ENCODE measurements at places on chromosomes 6 and 20.

- no peak for DNase-seq
These were observed 524.3 kb downstream of the PRKN start for GRCh38 chr6:162203287-162203686.

DNA sequence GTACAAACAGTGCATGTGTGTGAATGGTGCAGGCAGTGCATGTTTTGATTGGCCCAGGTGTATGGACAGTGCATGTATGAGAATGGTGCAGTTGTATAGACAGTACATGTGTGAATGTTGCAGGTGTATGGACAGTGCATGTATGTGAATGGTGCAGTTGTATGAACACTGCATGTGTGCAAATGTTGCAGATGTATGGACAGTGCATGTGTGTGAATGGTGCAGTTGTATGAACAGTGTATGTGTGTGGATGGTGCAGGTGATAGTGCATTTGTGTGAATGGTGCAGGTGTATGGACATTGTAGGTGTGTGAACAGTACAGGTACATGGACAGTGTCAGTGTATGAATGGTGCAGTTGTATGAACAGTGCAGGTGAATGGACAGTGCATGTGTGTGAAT lies 4.0 kb upstream of the KLHL31 start:
- DNase-seq = no peak

GRCh38 chr6:110484321-110484720 lies 7.9 kb upstream of the SLC22A16 start:
- DNase-seq = no peak

GRCh38 chr20:51140671-51141070 lies 117.8 kb upstream of the KCNG1 start:
- peak; percentile 23 for DNase-seq

DNA sequence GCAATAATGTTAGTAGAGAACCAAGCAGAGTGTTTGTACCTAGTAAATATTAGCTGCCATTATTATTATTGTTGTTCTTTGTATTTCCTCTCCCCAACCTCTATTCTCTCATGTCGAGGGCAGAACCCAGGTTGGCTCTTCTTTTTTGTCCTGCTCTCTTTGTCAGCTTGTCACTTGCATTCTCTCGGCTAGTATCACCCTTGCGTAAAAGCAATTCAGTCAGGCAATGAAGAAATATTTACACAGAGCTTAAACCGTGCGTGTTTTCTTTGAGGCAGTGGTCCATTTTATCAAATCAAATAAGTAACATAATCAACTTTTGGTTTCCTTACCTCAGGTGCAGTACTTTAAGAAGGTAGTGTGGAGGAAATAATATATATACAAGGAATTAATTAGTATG lies 83.9 kb downstream of the TULP4 start:
- DNase-seq = no peak

DNA sequence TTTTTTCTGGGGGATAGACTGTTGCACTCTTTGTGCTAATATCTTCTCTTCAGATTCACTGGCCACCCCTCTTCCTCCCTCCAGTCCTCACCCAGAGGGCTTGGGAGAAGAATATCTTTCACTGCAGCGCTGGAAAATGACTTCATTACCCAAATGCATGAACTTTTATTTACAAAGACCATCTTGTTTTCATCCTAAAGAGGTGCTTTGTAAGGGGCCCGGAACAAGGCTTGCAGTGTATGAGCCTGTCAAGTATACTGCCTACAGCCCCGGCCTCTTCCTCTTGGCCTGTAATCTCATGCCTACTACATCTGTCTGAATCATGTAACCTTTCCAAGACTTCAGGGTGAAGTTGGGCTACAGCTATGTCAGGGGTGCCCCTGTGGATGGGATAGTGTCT lies 554 bp upstream of the LAMA4 start:
- DNase-seq = no peak

DNA sequence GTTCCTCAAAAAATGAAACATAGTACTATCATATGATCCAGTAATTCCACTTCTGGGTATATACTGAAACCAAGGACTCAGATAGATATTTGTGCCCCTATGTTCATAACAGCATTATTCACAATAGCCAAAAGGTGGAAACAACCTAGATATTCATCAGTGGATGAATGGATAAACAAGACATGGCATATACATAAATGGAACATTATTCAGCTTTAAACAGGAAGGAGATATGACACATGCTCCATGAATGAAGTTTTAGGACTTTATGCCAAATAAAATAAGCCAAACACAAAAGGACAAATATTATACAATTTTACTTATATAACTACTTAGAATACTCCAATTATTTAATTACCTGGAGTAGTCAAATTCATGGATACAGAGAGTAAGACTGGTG lies 16.4 kb downstream of the PLCB1 start:
- no peak for DNase-seq

DNA sequence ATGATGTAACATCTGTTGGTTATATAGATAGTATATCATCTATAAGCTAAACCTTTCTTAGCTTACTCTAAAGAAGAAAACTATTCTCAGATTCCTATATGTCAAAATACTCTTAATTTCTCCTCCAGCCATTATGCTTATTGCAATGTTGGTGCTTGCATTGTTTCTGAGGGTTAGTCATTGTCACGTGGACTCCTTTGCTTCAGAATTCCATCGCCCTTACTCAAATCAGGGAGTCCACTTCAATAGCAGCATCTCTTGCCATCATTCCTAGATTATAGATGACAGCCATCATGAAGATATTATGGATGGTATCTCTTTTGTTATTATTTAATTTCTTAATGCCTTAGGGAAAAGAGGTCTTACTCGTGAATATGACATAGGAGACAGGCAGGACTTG lies 776.1 kb downstream of the TENT5A start:
- DNase-seq = no peak

DNA sequence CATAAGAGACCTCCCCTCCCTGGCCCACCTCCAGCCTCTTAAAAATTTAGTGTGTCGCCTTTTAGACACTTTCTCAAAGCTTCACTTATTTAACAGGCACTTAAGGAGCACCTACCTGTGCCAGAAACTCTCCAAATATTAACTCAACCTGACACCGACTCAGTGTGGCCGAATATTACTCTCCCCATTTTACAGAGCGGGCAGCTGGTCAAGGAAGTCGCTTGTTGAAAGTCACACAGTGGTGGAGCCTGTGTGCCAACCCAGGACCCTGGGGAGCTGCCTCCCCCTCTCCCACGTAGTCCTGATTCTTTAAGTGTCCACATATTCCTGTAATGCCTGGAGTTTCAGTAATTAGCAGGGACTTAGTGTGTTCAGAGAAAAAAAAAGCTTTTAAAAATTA lies 1.0 kb upstream of the PMEPA1 start:
- no peak for DNase-seq

GRCh38 chr6:16804546-16805242 lies 43.4 kb upstream of the ATXN1 start:
- no peak for DNase-seq

DNA sequence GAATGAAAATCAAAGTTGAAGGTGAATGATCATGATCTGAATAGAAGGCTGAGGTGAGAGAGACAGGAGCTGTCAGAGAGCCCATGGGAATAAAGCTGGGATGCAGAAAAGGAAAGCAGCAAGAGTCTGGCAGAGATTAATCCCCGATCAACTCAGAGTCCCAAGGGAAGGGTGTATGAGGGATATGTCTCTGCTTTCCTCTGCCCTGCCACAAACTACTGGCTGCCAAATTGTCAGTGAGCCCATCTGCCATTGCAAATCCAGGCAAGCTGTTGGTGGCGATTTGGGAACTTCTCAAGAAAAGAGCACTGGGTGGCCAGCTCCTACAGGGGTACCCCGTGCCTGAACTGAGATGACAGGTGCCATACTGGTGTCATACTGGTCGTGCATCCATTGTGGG lies 705.5 kb upstream of the MAN1A1 start:
- no peak for DNase-seq

DNA sequence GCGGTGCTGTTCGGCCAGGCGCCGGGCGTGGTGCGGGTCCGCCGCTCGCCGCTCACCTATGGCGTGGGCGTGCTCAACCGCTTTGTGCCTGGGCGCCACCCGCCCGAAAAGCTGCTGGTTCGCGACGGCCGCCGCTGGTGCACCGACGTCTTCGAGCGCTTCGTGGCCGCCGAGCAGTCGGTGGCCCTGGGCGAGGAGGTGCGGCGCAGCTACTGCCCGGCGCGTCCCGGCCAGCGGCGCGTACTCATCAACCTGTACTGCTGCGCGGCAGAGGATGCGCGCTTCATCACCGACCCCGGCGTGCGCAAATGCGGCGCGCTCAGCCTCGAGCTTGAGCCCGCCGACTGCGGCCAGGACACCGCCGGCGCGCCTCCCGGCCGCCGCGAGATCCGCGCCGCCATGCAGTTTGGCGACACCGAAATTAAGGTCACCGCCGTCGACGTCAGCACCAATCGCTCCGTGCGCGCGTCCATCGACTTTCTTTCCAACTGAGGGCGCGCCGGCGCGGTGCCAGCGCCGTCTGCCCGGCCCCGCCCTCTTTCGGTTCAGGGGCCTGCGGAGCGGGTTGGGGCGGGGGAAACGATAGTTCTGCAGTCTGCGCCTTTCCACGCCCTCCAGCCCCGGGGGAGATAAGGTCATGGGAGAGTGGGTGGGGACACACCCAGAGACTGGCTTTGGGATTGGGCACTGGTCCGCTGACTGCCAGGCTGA lies 15.7 kb downstream of the ADISSP start:
- DNase-seq = peak; percentile 82

DNA sequence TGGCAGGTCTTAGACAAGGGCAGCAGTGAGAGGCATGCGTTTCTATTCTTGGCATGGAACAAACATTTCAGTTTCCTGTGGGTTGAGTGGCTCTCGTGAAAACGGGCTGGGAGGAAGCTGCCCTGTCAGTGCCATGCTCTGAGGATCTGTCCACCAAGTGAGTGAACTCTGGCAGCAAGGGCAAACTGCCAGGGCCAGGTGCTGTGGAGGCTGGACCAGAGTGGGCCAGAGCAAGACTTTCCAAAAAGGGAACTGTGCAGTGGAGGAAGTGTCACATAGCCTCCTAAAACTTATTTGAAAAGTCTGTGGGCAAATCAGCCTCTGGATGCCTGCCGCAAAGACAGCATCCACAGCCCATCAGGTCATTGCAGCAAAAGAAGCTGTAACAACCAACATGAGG lies 44.2 kb upstream of the TAB2 start:
- peak; percentile 22 for DNase-seq

- no peak for DNase-seq
These were observed 123.5 kb upstream of the CST7 start for GRCh38 chr20:24825591-24825990.

- no peak for DNase-seq
These were observed 48.4 kb downstream of the BMP5 start for GRCh38 chr6:55826941-55827340.

- no peak for DNase-seq
These were observed 5.1 kb downstream of the PRRT1 start for GRCh38 chr6:32146687-32147086.

GRCh38 chr6:68279793-68280557 lies 355.1 kb upstream of the ADGRB3 start:
- DNase-seq = no peak

- no peak for DNase-seq
These were observed 5.2 kb downstream of the NAPB start for GRCh38 chr20:23415959-23416583.

- no peak for DNase-seq
These were observed 152.8 kb downstream of the NFATC2 start for GRCh38 chr20:51389543-51390264.

DNA sequence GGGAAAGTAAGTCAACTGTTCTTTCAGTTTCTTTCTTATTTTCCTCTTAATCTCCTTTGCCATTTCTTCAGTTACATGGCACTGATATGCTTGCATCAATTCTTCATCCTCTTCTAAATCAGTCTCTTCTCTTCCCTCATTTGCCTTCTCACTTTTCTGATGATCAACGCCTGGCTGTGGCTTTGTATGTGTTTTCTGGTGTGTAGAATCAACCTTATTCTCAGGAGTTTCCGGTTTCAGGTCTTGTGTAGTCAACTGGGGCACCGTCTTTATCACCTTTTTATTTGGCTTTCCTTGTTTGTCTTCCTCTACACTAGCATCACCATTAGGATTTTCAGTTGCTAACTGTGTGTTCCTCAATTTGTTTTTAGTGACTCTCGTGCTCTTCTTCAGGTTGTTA lies 31.6 kb downstream of the AHI1 start:
- DNase-seq = no peak

- DNase-seq = no peak
These were observed 3.6 kb downstream of the HLA-DMB start for GRCh38 chr6:32937230-32937633.

DNA sequence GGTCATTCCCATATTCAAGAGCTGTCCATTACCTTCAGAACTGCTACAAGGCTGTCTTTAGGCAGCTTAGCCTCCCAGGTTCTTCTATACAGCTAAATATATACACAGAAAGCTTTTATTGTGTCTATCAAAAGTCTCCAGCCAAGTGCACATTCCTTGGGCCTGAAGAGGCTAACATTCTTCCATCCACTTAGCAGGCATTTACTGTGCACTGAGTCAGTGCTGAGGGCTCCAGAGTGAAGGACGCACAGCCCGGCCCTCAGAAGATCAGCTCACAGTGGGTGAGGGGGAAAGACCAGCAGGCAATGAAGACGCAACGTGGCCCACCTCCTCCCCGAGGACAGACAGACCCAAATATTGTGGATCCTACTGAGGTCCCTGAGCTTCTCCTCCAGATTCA lies 569.9 kb downstream of the CDH26 start:
- no peak for DNase-seq

DNA sequence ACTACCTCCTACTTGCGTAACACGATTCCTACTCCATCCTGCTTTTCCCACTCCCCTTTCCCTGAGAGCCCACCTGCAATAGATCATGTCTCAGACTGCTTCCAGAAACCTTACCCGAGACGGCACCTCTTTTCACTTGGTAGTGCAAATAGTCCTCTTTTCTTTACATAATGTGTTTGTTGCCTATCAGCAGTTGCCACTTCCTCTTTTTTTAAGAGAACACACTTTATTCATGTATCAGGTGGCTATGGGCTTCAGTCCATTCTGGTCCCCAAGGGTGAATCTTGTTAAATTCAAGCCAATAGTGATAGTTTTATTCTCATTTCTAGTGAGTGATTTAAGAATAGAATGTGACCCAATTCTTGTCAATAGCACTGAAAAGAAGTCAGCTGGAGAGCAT lies 57.7 kb upstream of the FERMT1 start:
- DNase-seq = no peak

DNA sequence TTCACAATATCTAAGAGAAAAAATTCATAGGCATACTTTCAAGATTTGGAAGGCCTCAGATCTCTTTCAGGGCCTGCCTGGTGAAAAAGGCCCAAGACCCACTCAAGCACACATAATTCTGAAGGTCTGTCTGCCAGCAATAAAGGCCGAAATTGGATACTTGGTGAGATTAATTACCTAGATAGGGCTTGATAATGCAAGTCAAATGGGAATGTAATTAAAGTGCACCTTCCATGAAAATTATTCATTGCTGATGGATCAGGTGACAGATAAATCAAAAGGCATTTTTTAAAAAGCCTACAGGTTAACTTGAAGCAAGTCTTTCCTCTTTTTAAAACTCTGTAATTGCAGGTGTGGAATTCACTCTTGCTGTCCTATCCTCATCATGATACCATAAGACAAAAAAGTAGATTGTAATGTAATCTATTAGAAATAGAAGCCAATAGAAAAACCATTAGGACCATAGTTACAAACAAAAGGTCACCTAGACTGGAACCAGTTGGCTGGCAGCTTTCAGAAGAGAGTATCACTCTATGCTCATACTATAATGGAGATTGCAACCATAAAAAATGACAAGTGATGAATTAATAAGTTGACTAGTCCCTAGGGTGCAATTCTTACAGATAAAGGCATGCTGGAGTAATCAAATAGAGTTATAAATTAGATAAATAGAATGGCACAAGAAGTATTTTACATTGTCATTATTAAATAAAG lies 77.3 kb downstream of the EPHA7 start:
- no peak for DNase-seq

GRCh38 chr20:41428285-41428684 lies 61.7 kb upstream of the EMILIN3 start:
- DNase-seq = no peak

Measured in adrenal gland (tissue), 19 donors.